Stimulated activated CD4-positive, alpha-beta T cell treated with anti-CD3 and anti-CD28 coated beads, Interleukin-2, amount 100 ng/mL, for 48 hours (primary cell): ENCODE measurements at places on chromosomes 2 and 18.

DNA sequence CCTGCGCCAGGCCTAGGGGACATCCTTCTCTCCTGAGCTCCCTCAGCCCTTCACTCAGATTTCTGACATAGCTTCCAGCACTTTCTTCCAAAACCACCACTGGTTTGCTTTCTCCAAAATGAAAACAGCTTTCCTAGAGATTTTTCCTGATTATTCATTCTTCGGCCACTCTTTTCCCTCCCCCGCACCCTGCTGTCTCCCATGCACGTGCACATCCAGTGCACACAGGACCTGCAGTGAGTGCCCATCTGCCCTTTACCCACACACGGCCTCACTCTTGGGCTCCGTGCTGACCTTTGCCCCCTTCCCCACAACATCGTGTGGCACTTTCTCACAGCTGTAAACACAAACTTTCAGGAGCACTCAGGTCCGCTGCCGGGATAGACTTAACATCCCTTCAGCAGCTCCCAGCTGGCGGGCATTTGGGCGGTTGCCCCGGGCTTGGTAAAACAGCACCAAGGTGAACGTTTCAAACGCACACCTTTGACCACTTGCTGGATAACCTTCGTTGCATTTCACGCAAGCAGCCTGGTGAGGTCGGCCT lies 25.8 kb downstream of the KIF1A start:
- DNase-seq = no peak

DNA sequence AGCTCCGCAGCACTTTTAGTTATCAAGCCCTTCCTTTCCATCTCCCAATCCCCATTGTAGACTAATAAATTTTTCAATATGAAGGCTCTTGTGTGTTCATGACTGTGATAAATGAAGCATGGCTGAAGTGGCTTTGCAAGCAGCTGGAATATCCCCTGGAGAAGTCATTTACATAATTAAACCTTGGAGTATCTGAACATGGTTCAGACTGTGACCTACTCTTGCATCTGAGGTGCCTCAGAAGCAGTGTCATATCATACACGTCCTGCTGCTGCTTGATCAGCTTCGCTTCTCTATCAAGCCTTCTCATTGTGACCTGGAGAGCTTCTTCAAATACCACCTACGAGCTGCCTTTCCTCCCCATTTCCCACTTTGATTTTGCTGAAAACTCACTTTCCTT lies 48.4 kb upstream of the ZNF397 start:
- DNase-seq = no peak

- no peak for DNase-seq
These were observed 151.7 kb upstream of the ASB18 start for GRCh38 chr2:236415684-236416444.

DNA sequence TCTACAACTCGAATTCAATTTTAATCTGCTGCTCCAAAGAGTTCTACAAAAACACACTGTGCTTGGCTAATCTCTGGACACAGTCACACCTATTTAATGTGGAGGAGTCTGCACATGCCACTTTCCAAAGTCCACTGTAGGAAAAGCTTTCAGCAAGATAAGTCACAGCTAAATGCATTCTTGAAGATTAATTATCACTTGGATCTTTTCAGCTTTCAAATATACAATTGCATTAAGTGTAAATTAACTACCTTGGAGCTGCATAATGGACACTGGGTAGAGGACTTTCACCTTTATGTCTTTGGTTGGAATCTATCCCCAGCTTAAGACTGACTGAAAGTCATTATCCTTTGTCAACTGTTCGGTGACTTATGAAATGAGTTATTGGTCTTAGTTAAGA lies 565.1 kb downstream of the PIK3C3 start:
- DNase-seq = no peak

DNA sequence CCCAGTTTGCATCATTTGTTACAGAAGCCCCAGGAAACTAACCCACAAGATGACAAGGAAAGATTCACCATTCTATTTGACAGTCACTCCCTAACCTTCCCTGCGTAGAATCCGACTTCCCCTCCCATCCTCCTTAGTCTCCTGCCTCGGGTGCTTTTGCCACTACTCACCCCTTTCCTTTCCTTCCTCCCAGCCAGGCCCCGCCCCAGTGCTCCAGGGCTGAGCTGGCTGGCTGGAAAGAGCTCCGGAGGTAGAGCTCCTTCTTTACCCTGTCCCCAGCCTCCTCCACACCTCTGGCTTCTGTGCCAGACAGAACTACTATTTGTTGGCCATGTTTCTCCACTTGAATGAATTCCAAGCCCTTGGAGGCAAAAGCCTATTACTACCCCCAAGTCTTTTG lies 317.6 kb upstream of the NCKAP5 start:
- DNase-seq = no peak

- no peak for DNase-seq
These were observed 33.3 kb downstream of the UXS1 start for GRCh38 chr2:106160786-106161261.

DNA sequence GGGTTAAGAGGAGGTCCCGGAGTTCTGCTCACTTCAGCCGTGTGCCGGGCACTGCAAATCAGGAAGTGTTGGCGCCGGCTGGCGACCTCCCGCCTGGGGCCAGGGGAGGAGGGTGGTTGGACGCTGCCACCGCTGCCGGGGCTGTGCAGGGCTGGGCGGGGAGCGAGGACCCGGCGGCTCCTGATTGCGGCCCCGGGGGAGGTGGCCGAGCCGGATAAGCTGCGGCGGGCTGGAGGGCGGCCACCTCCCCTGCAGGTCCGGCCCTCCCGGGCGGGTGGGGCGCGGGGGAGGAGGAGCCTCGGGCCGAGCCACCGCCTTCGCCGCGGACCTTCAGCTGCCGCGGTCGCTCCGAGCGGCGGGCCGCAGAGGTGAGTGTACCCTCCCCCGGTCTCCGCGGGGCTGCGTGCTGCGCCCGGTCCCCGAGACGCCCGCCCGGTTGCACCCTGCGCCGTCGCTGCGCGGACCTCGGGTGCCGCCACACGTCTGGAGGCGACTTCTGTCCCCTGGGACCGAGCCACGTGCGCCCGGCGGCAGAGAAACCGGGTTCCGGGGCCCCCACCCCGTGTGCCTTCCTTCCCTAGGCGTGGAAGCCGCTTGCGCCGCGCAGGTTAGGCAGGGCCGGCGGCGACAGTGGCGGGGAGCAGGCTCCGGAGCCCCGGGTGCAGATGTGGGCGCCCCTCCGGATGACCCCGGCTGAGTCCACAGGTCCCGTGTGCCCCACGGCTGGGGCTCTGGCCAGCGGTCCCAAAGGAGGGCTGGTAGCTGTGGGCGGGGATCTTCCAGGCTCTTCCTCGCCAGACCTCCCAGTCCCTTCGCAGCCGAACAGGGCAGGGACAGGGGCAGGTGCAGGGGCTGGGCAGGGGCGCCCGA lies at the start of gene STEAP3:
TSS of gene STEAP3 (plus strand) at position 314 of the 870 bp plus-strand sequence. CDS start 7,179 bp downstream, outside the sequence.
- no peak for DNase-seq

GRCh38 chr18:55283309-55283708 lies 304.7 kb downstream of the TCF4 start:
- DNase-seq = no peak

GRCh38 chr2:183227176-183227575 lies 102.9 kb downstream of the NUP35 start:
- no peak for DNase-seq

DNA sequence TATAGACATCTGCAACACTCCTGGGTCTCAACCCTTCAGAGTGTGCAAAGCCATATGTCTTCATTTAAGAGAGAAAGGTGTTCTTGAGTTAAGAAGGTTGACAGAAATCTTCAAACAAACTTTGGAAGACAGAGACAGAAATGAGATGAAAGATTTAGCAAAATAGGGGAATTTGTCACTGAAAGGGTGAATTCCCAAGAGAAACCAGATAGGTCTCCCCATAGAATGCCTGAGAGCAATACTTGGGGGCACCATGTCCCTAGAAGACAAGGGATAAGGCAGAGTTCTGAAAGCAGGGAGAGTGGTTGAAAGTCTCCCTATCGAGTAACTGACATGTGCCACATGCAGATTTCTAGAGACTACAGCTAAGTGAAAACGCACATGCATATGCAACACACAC lies 50.0 kb downstream of the AP1S3 start:
- DNase-seq = no peak

DNA sequence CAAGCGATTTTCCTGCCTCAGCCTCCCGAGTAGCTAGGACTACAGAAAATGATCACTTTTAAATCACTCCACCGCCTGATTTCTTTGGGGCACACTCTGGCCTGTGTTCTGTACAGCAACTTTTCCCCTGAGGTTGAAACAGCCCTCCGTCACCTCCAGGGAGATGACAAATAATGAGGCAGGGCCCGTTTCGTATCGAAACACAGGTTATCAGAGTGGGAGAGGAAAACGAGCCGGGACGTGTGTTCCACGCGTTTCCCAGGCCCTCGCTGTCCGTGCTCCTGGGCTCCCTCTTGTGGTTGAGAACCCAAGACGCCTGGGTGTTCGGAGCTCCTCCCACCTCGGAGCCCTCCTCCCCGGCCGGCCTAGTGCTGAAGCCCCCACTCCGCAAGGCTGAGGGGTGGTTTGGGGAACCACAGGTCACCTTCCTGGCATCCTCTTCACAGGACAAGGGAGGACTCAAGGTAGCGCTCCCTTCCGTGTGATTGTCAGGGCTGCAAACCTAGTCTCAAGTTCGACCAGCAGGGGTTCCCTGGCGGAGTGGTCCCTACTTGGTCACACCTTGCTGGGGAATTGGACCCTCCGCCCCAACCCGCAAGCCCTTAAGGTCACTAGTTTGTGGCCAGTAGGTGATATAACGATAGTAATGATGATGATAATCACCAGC lies 12.8 kb downstream of the ATP6V1B1 start:
- DNase-seq = peak; percentile 80

DNA sequence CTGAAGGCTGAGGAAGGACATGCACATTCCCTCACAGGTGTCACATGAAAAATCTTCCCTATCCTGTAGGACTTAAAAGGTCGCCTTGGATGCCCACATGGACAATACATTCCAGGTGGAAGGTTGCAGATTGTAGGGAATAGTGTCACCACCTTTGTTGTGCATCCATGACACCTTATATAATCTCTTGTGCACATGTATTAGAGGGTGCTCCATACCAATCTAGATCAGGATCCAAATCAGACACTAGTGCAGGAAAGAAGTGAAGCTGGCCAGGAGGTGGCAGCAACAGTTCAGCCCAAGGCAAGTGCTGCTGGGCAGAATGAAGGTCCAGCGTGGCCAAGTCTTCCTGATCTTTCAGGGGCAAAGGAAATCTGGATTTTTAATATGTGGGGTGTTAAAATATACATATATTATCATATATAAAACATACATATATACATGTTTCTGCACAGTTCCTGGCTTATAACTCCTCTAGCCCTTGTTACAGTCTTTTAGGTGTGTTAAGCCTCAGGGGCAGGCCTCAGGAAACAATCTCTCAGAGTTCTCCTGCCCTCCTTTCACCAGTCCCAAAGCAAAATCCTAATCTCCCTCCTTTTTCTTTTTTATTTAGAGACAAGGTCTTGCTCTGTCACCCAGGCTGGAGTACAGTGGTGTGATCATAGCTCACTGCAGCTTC lies 16.6 kb downstream of the NIF3L1 start:
- DNase-seq = peak; percentile 43

- DNase-seq = no peak
These were observed 116.7 kb upstream of the NPAS2 start for GRCh38 chr2:100703213-100703612.

GRCh38 chr2:203338322-203338721 lies 10.1 kb downstream of the ABI2 start:
- no peak for DNase-seq

- DNase-seq = no peak
These were observed 33.7 kb upstream of the GTF2A1L start for GRCh38 chr2:48583961-48584360.

DNA sequence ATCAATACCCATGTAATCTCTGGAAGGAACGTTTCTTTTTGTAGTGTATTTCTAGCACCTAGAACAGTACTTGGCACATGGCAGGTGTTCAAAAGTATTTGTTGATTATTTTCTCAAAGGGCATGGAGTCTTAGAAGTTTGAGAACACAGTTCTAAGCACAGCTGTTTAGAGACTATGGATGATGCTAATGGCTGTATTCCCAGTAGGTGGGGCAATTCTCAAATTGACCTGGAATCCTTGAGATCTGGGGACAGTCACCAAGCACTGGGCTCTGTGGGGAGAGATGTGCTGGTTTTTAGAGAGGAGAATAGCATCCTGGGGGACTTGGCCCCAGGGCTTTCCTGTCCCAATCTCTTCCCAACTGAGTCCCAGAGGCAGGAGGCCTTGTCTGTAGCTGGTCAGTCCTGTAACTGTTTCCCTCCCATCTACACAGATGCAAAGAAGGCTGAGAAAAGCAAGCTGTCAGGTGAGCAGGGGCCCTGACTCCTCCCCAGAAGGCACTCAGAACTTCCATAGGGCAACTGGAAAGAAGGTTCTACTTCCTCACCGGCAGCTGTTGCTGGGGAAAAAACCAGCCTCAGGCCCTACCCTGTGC lies 17.5 kb upstream of the IL36G start:
- DNase-seq = no peak

GRCh38 chr2:72118951-72119350 lies 28.7 kb downstream of the CYP26B1 start:
- DNase-seq = no peak
